ENCODE measurements at places on chromosomes 6 and 20. TPM values are rescaled to one million over a fixed set of nuclear protein-coding genes. Genes with fewer than 3 reads are reported as not detected.

PROKR2 gene
- total RNA-seq = not detected

IRF4 gene
- 0.89 TPM for total RNA-seq

FAM209B gene
- not detected for total RNA-seq

GRCh38 chr6:12051861-12052368 lies 39.8 kb downstream of the HIVEP1 start:
- no peak for DNase-seq

GRCh38 chr6:159852877-159853276 lies 37.9 kb upstream of the MAS1 start:
- DNase-seq = no peak

- DNase-seq = no peak
Measured at GRCh38 chr20:63952769-63953168, 3.4 kb downstream of the UCKL1 start.

DNA sequence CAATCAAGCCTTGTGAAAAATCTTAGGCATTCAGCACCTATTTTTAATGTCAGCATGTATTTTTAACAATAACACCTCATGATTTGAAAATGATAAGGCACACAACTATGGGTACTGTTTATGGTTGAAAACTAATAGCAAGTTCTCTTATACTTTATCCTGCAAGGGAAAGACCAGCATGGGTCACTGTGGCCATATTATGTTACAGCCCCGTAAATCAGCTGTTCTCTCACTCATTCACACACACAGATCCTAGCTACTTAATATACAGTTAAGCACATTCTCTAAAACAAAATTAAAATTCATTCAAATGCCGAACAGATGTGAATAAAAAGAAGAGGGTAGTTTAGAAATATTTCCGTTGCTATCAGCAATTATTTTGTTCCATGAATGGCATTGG lies 224.4 kb downstream of the OGFRL1 start:
- no peak for DNase-seq

SLC18B1 gene
- total RNA-seq = 1.2 TPM
